Renal cortical epithelial cell (primary cell): ENCODE measurements at places on chromosomes 12 and 14. TPM values are rescaled to one million over a fixed set of nuclear protein-coding genes. Genes with fewer than 3 reads are reported as not detected.

DNA sequence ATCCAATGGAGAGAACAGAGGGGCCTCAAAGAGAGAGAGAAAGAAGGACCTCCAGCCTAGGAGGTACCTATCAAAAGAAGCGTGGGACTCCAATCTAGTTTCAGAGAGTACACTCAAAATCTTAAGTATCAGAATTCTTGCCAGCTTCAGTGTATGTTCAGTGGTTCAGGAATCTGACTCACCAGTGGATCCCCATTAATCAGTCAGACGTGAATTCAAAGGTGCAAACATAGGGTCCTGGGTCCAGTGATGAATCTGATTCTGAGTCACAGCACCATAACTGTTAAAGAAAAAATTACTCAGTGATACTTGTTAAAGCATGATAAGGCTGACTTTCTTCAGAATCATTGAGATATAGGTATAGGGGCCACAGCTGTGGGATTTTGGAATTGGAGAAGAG lies 33.2 kb downstream of the ETNK1 start:
- peak; percentile 88 for DNase-seq

- DNase-seq, result no peak
These were observed 54.3 kb upstream of the CATSPERB start for GRCh38 chr14:91786188-91786587.

The GPR84 gene
- total RNA-seq, result not detected in 2 replicates

The CPSF2 gene
- 59.7 and 65.0 TPM in 2 replicates for total RNA-seq
